Activated CD8-positive, alpha-beta memory T cell treated with anti-CD3 and anti-CD28 coated beads for 36 hours (primary cell): ENCODE measurements at places on chromosomes 5 and 9. TPM values are rescaled to one million over a fixed set of nuclear protein-coding genes. Genes with fewer than 3 reads are reported as not detected.

Gene NRG2
- 0.15 TPM for total RNA-seq

Gene FSTL4
- 0.30 TPM for total RNA-seq

Gene SPATA31E1
- not detected for total RNA-seq

Gene PGM5
- total RNA-seq = not detected
